Lung microvascular endothelial cell (primary cell): ENCODE measurements at places on chromosomes 2 and 18. TPM values are rescaled to one million over a fixed set of nuclear protein-coding genes. Genes with fewer than 3 reads are reported as not detected.
A peak's percentile ranks its signal among the peaks of the same experiment; 100 is the strongest.

- no peak for DNase-seq
Observed at GRCh38 chr2:47896450-47896968, 9.8 kb downstream of the FBXO11 start.

DNA sequence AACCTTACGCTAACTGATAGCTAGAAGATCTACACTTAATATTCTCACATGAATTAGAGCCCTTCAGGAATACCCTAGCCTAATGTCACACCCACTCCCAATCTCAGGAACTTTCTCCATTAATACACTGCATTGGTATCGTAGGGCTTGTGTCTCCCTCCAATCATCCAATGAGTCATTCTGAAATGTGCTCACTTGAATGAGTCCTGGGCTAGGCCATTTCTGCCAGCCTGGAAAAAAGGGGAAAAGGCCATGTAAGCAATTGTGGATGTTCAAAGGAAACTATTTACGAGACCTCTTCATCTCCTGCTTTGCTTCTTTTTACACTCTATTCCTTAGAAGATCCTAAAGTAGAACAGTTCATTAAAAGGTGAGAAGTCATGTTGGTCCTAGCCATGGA, 18.8 kb downstream of the ZEB2 start:
- no peak for DNase-seq

DHX57 gene
- total RNA-seq, result 9.1 and 10.9 TPM in 2 replicates

DNA sequence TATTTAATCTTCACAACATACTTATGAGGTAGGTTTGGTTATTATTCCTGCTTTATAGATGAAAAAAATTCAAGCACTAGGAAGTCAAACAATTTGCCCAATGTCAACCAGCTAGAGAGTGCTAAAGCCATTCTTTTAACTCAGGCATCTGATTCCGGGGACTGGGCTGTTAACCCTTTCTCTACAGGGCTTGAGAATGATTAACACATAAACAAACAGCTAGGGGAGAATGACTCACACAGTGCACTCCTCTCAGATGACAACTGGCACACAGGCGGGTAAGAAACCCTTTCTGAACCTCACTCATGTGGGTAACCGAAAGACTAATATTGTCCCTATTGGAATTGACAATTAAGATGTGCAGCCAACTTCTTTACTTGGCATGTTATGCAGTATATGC, 86.3 kb upstream of the FSHR start:
- no peak for DNase-seq

DNA sequence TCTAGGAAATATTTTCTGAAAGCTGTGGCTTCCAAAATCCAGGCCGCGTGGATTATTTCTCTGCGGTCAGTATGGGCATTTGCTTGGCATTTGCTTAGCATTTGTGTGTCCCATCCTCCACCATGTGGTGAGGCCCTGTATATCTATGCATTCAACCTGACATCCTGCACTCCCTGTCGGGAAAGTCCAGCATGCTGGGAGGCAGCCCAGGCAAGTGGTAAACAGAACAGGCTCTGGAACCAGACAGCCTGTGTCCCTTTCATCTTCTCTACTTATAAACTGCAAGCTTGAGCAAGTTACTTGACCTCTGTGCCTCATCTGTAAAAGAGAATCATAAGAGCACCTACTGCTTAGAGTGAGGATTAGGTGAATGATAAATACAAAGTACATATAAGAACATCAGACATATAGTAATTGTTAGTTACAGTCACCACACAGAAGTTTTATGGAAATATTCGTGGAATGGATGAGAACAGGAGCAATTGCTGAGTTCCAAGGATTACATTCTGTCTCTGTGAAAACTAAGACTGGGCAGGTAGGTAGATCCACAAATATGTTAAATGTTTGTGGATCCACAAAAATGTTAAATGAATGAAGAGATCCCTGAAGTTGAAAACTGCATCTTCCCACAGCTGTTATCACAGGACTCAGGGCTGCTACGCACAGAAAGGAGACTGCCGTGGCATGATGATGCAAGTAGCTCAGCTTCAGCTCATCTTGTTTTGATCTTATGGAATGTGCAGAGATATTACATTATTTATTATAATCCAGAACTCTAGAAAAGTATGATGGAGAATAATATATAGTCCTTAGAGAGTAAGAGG, 317.0 kb upstream of the MMADHC start:
- DNase-seq, result no peak

HOXD4 gene
- 1.3 and 4.4 TPM in 2 replicates for total RNA-seq

- DNase-seq, result peak; percentile 90
Observed at GRCh38 chr2:9380702-9381628, 42.4 kb downstream of the ITGB1BP1 start.

SLC8A1 gene
- under 0.01 and 0.44 TPM in 2 replicates for total RNA-seq

DNA sequence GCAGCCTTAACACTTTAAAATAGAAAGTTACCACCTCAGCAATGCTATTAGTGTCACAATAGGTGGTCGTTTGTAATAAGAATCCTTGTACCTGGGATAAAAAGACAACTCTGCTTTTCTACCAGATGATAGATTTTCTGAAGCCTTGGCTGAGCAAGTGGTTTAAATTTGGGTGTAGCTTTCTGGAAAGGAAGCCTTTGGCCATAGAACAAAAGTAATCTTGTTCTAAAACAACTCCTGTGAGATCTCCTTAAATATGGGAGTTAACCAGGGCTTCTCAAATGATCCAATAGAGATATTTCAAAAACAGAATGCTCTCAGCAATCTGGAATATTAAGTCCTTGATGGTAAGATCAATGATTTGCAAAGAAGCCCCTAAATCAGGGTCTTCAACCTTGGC, 261.6 kb downstream of the ZNF516 start:
- DNase-seq, result no peak

DNA sequence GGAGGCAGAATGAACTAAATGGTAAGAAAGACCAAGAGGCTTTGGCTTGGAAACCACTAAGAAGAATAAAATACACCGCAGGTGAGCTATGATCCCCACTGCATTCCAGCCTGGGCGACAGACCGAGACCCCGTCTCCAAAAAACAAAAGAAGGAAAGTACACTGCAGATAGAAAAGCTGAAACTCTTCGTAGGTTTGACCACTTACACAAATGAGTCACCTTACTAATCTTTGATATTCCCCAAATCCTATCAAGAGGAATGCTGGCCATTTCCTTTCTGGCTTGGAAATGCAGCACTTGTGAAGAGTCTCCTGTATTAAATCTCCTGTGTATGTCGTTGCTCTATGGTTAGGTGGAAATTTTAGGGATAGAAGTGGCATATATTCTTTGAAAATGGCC, 108.8 kb downstream of the MTCL1 start:
- peak; percentile 39 for DNase-seq

CARF gene
- 2.2 and 3.8 TPM in 2 replicates for total RNA-seq

ABCG8 gene
- total RNA-seq, result not detected in 2 replicates

DNA sequence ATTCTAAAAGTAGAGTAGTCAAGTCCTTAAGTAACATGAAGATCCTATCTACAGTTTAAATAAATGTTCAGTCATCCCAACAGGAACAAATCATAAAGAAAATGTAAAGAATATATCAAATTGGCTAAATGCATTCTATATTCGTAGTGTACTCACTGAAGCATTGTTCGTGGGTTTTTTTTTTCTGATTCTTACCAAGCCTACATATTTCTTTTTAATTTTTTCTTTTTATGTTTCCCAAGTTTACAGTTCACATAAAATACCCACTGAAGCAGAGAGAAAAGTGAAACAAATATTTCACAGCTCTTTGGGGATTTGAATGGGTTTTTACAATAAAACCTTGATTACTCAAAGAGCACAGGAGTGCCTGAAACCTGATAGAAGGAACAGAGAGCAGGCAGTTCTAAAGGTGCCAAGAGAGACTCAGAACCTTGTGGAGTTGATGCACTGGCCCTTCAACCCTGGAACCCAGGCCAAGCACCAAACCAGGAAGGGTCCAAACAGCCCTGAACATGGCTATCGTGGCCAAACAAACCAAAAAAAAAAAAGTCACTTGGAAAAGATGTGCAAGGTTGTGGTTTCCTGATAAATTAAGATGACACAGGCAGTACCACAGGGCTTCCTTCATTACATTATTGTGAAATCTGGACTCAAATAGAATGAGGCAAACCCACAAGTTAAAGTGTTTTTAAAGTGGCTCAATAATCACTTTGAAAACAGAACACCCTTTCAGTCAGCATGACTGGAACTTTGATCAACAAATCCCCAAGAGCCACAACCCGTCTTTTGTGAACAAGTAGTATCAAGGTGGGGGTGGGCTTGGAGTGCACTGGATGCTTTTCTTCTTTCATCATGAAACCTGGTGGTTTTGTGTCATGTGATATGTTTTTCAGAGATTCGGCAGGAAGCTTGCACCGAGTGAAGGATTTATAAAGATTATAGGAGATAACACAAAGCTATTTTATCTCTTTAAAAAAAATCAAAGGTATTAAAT, 245.0 kb upstream of the FN1 start:
- DNase-seq, result no peak

DNA sequence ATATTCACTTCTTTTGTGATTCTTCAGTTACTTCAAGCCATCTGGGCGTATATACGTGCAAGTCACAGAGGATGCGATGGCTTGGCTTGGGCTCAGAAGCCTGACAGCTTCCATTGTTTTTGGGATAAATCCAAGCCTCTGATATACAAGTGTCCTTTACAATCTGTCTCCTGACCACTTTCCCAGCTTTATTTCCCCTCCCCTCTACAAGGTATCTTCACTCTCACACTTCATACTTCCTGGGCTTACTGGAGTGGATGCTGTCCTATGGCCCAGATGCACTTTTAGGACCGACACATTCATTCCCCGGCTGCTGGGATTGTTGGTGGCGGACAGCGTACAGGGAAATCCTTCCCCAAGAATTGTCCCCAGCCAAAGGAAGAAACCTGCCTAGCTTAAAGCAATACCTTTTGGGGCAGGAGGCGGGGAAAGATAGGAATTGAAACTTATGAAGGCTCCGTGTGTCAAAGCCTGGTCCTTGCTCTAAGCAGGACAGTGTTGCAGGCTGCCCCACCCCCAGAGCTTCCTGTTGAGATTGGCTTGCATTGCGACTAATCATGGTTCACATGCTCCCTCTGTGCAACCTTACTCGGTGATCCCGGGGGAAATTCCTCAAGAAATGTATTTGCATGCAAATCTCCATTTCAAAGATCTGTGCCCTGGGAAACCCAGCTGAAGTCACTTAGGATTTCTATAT, 802.9 kb upstream of the ID2 start:
- DNase-seq, result no peak
